Activated CD4-positive, alpha-beta T cell treated with anti-CD3 and anti-CD28 coated beads, Interleukin-2, Interleukin-6, amounts not matched to agents 100 ng/mL and 50 ng/mL, durations not matched to agents 16 hours and 8 hours (primary cell): ENCODE measurements at places on chromosomes 5 and 9.

GRCh38 chr5:67986761-67987160 is 228.8 kb upstream of the PIK3R1 start:
- DNase-seq = no peak

GRCh38 chr5:132589467-132589866 is 32.7 kb downstream of the RAD50 start:
- no peak for DNase-seq

- DNase-seq = no peak
Observed at GRCh38 chr5:131355971-131356528, 92.2 kb downstream of the CDC42SE2 start.

GRCh38 chr5:121399879-121400278 is 451.8 kb upstream of the FTMT start:
- DNase-seq = peak; percentile 1

- DNase-seq = no peak
Observed at GRCh38 chr5:141440341-141440740, 10.0 kb downstream of the PCDHGA12 start.

DNA sequence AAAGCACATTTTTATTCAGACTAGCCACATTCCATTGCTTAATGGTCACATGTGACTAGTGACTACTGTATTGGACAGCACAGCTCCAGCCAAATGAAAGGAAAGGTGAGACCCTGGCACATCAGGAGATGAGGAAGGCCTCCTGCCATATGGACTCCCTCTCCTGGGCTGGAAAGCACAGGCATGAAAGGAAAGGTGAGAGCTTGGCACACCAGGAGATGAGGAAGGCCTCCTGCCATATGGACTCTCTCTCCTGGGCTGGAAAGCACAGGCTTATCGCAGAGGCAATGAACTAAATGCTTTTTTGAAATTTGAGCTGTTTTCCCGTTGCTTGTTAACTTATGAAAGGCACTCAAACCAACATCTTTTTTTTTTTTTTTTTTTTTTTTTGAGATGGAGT is 144.8 kb upstream of the SLC12A2 start:
- DNase-seq = no peak

GRCh38 chr9:124854822-124855221 is 1.6 kb downstream of the WDR38 start:
- DNase-seq = no peak

DNA sequence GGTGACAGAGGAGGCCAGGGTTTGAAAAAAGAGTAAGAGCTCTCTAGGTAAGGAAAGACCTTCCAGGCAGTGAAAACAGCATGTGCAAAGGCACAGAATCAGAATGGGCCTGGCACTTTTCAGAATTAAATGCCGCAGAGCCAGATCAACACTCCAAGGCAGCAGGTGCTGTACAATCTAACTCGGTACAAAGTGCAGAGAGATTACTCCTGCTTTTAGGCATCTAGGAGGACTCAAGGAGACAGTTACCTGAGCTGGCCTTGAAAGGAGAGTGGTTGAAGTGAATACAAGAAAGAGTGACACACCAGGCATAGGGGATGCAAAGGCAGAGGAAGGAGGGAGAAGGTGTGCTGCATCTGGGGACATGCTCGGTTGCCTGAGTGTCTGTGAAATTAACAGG is 21.5 kb downstream of the HRH2 start:
- DNase-seq = no peak

- DNase-seq = no peak
Observed at GRCh38 chr9:77440057-77440456, 208.1 kb downstream of the GNA14 start.

DNA sequence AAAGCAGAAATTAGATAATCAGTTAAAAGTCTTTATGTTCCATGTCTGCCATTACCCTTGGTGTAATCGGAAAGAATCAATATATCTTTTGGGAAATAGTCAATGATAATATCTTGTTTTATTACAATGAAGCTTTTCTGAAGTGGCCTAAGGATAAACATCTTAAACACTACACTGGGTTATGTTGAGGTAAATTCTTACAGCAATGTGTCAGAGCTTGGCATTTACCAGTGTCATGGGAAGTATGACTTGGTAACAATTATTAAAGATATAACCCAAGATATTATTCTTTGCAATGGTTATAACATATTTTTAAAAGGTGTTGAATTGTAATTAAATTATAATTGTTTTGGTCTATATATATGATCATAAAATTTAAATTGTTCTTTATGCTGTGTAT is 84.7 kb downstream of the CFAP95 start:
- DNase-seq = no peak

DNA sequence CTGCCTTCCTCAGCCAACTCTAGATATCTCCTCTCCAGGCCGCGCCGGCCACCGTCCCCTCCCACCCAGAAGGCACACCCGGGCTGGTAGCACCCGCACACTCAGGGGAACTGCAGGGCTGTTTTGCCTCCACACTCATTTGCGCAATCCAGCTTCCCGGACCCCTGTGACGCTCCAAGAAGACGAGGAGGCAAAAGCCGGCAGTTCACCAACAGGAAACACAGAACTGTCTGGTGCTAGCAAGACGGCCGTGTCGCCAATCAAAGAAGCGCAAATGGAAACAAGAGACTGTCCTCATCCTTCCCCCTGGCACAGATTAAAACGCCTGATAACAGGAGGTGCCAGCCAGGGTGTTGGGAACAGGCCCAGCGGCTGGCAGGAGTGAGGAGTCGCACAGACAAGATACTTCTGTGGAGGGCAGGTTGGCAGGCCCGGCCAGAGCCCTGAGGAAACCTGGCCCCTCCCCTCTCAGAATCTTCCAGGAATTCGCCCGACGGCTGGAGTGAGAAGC is 7.8 kb downstream of the AGPAT2 start:
- no peak for DNase-seq

DNA sequence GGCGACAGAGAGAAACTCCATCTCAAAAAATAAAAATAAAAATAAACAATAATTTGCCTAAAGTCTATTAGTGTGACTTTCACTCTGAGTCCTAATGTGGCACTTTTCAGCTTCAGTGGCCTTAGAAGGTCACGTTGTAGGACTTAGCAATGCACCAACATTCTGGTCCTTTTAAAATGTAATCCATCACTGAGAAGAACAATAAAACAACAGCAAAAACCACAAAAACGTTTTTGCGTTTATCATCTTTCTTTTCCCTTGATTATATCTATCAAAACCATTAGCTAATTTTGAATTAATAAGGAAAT is 190.1 kb upstream of the ZNF608 start:
- DNase-seq = no peak

DNA sequence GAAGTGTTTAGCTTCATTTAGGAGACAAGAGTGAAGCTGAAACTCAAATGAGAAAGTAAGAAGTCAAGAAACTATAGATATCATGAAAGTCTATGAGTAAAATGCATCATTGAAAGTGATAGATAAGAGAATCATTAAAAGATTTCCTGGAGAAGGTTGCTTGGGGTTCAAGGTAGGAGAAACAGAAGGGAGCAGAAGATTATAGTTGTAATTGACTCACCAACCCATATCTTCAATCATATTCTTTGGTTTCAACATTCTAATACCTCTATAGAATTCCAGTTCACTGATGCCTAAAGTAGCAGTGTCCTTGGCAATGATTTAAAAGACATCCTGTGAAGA is 365.7 kb upstream of the RIOK2 start:
- DNase-seq = no peak

GRCh38 chr9:74348777-74349176 is 148.4 kb upstream of the RORB start:
- DNase-seq = no peak

- DNase-seq = no peak
Observed at GRCh38 chr5:404666-405241, 38.2 kb upstream of the EXOC3 start.

GRCh38 chr9:126147936-126148870 is 178.4 kb upstream of the MVB12B start:
- DNase-seq = no peak

DNA sequence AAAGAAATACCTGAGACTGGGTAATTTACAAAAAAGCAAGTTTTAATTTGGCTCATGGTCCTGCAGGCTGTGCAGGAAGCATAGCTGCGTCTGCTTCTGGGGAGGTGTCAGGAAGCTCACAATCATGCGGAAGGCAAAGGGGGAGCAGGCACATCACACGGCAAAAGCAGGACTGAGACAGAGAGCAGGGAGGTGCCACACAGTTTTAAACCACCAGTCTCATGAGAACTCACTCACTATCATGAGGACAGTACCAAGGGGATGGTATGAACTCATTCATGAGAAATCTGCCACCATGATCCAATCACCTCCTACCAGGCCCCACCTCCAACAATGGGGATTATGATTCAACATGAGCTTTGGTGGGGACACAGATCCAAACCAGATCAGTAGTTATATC is 96.2 kb downstream of the OSTF1 start:
- DNase-seq = no peak

GRCh38 chr9:88531920-88532698 is 2.9 kb upstream of the NXNL2 start:
- peak; percentile 11 for DNase-seq

DNA sequence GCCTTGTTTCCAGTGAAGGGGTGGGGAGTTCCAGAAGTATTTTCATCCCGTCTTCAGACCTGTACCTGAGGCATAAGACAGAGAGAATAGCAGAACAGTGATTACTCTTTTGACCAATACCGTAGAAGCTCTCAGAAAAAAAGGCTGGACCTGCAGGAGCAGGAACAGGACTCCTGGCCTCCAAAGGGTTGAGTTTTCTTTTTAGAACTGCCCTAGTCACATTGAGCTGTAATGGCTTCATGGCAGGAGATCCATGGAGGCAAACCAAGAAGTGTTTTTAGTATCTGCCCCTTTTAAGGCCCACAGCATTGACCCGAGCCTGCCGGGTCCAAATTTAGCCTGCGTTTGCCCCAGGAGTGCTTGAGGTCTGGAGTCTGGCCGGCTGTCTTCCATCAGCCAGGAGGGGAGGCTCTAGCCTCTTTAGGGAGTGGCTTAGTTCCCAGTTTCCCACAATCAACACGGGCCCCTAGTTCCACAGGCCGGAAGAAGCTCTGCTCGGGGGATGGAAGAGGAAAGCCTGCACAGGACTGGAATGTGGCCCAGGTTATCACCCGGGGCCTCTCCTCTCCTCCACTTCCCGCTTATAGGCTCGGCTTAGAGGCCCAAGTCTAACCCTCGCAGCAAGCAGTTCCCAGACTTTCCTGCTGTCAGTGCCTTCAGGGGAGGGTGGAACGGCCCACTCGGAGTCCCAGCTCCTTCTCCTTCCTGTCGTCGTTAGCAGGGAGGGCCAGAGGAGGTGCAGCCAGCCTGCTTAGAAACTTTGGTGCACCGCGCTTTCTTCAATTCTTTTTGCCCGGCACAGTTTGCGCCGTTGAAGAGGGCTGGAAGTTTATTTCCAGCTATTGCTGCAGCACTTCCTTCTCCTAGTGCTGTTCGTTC is 80.7 kb downstream of the C9orf152 start:
- DNase-seq = no peak

DNA sequence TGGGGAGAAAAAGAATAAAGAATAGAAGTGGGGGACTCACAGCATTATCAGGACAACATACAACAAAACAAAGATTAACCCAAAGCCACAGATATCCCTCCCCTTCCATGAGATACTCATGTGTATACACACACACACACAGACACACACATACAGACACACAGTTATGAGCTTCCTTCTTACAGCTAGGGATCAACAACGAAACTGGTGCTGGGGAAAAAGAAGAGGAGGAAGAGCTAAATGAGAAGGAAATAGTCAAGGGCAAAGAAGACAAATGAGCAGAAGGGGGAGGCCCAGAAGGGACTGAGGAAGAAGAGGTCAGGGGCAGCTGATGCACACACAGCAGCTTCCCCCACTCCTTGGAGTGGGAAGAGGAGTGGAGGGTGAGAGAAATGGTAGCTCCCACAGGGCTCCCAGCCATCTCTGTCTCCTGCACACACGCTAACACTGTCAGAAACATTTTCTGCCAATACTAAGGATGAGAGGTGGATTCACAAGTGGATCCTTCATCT is 66.2 kb downstream of the SIL1 start:
- no peak for DNase-seq

DNA sequence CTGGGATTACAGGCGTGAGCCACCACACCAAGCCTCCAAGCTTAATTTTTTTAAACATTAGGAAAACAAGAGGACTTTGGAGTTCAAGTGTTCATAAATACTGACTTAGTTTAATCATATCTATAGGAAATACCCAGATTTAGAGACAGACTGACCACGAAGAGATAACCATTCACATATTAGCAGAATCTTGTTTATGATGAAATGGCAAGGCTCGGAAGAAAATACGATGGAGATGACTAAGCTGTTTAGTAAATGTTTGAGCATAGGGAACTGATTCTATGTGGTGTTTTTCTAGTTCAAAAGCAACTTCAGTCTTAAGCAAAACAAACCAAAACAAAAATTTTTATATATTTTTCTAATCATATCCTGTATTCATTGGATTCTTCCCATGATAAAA is 13.5 kb upstream of the TUSC1 start:
- DNase-seq = no peak

GRCh38 chr5:176653401-176654385 is 6.4 kb downstream of the TSPAN17 start:
- DNase-seq = peak; percentile 73

DNA sequence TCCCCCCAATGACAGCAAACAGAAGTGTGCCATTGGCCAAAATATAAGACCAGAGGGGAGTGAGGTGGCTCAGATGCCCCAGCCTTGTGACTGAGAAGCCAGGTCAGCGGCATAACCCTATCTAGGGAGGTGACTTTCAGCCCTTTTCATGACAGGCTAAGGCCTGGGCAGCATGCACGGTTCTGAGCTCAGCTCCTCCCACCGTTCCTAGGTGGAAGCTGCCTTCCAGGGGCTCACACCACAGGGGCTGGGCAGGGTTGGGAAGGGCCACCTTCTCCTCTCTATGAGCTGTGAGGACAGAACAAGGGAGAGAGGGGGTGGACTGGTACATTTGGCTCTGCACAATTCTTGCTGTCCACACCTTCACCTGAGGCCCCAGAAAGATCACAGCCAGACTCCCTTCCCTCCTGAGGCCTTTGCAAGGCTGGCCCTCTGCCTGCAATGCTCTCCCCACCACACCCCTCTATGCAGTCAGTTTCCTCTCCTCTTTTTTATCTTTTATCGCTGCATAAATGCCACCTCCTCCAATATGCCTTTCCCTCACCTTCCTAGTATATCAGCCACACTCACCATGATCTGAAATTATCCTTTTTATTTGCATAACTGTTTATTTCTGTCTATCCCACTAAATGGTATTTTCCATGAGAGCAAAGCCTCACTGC is 5.1 kb upstream of the EGR1 start:
- DNase-seq = no peak

GRCh38 chr9:86697999-86698398 is 249.3 kb downstream of the GAS1 start:
- no peak for DNase-seq

GRCh38 chr5:95063492-95063891 is 221.4 kb downstream of the MCTP1 start:
- no peak for DNase-seq

DNA sequence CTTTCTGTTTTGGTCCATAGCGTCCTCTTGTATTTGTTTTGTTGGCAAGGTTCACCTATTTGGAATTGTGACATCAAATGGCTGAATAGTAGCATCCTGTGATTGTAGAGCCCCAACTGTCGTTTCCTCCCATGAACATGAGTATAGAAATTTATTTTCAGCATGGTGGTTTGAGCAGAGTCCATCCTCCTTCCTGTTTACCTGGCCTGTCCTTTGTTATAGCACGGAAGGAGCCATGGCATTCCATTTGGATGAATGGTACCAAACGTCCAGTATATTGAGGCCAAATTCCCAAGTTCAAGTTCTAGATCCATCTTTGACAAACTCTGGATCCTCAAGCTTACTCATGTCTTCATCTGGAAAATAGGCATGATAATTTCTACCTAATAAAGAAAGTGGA is 16.8 kb downstream of the RASGRF2 start:
- no peak for DNase-seq
